Inflammatory macrophage treated with lipopolysaccharide for 4 hours (primary cell): ENCODE measurements at places on chromosomes 12 and 14.
A peak's percentile ranks its signal among the peaks of the same experiment; 100 is the strongest.

DNA sequence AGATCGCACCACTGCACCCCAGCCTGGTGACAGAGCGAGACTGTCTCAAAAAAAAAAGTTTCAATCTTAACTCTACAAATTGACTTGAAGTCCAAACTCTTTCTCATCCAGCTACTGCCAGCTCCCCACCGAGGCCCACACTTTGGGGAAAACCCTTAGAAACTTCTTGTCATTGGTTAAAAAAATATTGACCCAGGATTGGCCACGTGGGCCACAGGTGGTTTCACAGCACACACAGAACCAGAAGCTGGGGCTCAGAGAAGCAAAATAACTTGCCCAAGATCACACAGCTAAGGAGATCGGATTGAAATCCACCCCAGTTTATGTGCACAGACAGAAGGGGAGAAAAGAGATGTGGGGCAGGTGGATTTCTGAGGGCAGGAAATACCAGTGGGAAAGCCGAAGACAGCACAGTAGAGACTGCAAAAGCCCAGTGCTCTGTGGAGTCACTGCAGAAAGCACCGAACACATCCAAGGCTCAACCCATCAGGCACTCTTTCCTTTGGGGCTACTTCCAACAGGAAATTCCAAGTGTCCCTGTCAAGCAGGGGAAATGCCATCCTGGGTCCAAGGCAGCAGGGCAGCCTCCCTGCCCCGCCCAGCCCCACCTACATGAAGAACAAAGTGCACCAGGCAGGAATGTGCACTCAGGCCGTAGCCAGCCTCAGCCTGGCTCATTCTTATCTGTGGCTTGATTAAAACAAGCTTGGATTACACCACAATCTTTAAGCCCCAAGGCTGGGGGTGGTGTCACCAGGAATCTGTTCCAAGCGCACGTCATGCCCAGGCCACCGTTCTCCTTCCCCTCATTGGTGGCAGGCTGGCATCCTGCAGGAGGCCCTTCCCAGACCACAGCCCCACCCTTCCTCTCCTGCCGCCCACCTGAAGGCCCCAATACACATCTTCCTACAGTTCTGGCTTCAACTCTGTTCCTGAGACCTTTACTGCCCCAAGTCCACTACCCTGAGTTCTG lies 72.5 kb downstream of the ITPK1 start:
- DNase-seq, result peak; percentile 63

- no peak for DNase-seq
These were observed 29.5 kb upstream of the MSRB3 start for GRCh38 chr12:65248656-65249633.

DNA sequence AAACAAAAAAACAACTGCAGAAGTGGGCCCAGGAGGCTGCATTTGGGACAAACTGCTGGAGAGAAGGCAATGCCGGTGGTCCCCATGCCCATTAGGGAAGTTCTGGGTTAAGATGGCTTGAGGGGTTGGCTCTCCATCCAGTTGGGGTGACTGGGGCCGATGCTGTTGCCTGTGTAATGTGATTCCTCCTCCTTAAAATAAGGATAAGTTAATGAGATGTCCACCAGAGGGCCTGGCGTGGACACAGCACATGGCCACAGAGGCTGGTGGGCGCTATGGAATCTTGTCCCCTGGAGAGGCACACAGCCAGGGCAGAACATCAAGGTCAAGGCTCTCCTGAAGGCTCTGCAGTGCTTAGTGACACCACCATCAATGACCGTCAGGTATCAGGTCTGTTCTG lies 1.0 kb upstream of the TESC start:
- DNase-seq, result peak; percentile 26

- peak; percentile 89 for DNase-seq
These were observed at the start of gene LRRC74A for GRCh38 chr14:76826122-76826521. Gene LRRC74A (plus strand): TSS chr14:76826408. CDS start chr14:76826698, 290 bp downstream.

DNA sequence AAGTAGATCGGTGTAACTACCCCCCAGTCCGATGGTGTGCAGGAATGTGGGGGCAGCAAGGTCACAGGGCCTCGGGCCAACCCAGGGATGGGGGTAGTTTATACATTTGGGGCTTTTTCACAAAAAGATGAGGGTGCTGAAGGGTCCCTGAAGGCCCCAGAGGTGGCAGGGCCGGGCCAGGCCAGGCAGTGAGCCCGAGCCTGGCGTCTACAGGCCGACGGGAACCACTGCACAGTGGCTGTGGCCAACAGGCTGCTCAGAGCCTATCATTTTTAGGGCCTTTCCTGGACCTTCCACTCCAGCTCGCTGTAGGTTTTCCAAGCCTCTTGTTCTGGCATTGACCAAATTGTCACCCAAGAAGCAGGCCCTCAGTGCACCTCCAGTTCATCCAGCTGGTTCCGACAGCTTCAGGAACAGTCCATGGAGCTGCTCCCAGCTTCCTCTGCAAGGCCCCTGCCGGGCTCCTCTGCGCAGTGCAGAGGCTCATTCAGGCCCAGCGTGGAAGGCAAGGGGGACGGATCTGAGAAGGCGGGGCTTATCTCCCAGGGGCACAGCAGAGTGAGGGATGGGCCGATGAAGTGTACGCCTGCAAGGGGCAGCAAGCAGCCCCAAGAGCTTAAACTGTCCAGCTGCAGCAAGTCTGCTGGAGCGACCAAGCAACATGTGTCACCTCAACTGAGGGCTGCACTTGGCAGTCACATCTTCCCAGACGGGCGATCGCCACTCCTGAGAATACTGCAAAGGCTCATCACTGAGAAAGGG lies 13.9 kb downstream of the CDCA4 start:
- no peak for DNase-seq

GRCh38 chr12:46549527-46550265 lies 177.1 kb upstream of the SLC38A2 start:
- peak; percentile 84 for DNase-seq

- DNase-seq, result peak; percentile 81
These were observed 2.6 kb downstream of the GPR68 start for GRCh38 chr14:91241863-91242262.

DNA sequence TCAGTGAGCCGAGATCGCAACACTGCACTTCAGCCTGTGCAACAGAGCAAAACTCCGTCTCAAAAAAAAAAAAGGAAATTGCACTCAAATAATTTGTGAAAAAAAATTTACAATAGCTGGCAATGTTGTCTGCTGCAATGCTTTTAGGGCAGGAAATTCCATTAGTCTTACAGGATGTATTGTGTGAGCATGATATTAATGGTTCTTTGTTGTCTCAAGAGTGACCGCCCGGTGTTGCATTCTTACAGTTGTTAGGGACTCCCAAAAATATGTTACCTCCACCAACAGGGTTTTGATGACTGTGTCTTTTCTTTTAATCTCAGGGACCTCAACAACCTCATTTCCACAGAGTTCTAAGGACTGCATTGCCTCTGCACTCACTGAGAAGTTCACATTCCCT lies 44.8 kb downstream of the PZP start:
- no peak for DNase-seq

DNA sequence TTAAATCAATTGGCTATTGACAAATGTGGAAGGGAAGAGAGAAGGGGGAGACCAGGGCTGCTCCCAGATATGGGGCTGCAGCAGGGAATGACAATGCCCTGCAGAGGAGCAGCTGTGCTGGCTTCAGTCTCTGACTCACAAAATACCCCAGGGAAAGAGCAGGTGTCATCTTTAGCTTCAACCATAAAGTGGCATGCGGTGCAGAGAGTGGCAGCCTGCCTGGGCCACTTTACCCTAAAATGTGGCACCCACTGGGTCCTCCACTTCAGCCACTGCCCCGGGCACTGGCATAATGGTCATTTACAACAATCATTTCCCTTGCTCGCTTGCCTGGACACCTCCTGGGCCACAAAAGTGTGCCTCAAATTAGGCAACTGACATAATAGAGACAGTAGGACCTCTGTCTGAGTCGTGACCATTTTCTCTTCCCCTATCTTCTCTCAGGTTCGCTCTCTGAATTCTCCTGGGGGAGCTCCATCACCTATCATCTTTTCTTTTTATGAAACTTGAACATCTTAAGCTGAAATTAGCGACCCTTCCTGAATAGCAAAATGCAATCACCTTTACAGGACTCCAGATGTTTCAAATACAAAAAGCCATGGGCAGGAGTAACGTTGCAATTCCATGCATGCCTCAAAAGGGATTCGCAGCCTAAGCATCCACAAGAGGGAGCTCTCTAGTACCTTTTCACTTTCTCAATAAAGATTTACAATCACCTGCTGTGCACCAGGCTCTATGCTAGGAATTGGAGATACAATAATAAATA lies 179.9 kb upstream of the ATF7IP start:
- peak; percentile 24 for DNase-seq

- no peak for DNase-seq
These were observed 15.3 kb downstream of the MEG3 start for GRCh38 chr14:100841066-100841760.

DNA sequence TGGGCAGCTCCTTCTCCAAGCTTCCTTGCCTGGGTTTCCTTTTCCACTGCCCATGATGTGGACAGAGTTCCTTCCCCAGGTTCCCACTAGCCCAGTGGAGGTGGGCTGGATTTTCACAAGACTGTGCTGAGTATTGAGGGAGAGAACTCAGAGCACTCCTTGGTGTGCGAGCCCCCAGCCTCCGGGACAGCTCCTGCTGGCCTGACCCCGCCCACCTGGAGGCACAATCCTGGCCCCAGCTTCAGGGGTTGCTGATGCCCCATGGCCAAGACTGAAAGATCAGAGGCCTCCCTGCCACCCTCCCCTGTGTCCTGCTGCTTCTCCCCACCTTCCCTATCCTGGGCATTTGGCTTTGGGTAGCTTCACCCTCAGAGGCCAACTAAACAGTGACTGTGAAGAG lies 7.7 kb downstream of the KCNH3 start:
- DNase-seq, result no peak

DNA sequence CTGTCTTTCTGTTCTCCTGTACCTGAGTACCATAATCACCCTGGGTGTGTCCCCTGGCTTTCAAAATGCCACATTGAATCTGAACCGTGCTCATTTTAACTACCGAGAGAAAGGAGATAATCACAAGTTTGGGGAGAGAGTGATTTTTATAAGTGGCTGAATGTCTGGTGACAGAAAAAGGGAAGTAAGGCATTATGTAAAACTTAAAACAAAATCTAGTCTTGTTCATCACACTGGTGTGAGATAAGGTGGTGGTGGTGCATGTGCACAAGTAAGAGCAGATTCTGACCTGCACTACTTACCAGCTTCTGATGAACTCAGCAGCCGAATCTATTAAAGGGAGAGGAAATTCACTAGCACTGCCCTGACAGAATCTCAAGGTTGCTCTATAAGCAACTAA lies 56.3 kb downstream of the SPPL3 start:
- DNase-seq, result peak; percentile 49

- DNase-seq, result no peak
These were observed 44.7 kb downstream of the PTPN11 start for GRCh38 chr12:112463478-112463877.

DNA sequence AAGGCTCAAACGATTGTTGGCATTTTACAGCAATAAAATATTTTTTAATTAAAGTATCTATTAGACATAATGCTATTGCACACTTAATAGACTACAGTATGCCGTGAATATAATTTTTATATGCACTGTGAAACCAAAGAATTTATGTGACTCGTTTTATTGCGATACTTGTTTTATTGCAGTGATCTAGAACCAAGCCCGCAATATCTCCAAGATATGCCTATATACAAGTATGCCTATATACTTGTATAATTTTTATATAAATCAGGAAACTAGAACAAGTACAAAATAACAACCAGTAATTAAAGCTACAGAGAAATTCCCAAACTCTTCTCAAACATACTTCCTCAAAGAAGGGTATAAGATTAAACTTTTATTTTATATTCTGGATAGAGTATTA lies 31.3 kb downstream of the EEA1 start:
- no peak for DNase-seq

DNA sequence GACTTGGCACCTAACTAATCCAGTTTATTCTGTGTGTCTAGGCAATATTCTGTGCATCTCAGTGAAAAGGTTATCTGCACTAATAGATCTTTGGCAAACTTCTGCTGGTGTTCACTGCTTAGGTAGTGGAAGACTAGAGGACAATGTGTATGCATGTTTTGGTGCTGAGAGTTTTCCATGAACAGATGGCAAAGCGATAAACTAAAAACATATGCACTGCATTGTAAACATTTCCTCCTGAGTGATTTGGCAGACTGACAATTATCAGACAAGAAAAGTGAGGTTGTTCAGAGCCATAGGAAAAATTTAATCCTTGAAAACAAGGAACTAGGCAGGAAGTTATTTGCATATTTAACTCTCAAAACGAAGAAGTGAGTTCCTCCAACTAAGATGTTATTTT lies 400.4 kb downstream of the ATP23 start:
- DNase-seq, result no peak

DNA sequence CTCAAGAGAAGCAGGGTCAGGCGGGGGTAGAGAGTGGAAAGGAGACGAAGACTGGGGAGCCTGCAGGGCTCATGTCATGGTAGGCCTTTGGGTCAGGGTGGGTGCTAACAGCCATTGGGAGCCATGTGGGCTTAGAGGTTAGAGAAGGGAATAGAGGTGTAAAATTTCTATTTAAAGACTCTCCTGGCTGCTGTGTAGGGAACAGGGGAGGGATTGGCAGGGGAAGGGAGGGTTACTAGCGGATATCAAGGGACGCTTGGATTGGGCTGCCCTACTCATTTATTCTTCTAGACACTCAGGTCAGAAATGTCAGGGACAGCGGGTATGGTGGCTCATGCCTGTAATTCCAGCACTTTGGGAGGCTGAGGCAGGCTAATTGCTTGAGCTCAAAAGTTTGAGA lies 18.2 kb downstream of the WSCD2 start:
- no peak for DNase-seq

DNA sequence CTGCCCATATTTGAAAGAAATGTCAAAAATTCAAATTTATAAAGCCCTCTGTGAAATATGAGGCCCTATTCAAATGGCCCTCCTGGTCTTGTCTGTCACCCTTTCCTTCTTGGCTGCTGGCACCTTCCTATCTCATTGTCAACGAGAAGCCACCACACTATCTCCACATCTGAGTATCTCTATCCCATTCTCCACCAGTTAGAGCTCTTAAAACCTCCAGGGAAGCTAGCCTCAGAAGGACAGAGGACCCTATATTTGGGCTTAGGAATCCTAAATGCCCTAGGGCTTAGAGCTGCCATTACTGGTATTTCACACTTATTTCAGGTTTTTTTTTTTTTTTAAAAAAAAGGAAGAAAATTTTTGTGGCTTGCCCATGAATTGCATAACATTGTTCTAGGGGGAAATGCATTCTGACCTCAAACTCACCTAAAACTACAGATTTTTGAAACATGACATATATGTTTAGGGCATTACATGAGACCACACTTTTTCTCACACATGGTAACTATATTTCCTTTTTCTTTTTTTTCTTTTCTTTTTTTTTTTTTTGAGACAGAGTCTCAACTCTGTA lies 25.0 kb downstream of the SLC25A21 start:
- DNase-seq, result peak; percentile 40

DNA sequence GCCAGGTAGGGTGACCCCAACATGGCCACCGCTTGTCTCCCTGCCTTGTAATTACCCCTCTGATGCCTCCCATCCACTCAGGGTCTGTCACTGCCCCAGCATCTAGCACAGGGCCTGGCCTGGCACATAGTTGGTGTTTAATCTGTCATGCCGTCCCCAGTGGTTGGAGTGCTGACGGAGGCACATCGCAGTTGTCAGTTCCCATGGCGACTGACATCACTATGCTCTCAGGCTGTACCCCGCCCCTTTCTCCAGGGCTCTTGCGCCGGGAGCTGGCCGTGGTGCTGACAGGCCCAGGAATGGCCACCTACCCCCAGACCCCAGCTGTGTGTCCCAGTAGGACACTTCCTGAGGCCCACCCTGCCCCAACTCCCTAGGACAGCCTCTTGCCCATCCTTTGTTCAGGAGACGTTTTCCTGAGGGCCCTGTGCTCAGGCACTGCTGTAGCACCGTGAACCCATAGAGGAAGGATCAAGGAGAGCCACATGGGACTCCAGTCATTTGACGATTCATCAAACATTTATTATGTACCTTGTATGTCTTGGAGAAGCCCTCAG lies 23.0 kb downstream of the FAM222A start:
- DNase-seq, result no peak
